Chondrocyte (in vitro differentiated cells): ENCODE measurements at places on chromosomes 12 and 14.

DNA sequence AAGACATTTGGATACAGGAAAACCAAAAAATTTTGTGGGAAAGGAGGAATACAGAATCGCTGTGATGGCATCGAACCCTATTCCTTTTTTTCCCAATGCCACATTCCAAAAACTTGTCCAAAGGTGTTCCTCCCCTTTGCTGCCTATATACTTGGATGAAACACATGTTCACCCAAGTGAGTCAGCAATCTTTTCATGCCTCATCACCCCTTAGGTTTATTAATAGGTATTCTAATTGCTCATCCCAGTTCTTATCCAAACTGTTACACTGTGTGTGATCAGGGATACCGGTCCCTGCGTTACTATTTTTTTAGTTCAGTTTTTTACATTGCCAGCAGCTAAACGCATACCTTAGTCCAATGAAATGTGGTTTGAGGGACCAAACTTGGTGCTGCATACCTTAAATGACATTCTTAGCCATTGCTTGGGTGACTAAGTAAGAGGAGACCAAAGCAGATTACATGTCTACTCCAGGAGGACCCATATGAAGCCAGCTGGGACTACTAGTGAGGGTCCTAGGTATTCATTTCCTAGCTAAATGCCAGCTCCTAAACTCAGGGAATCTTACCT, 20.6 kb upstream of the ST8SIA1 start:
- DNase-seq: no peak

DNA sequence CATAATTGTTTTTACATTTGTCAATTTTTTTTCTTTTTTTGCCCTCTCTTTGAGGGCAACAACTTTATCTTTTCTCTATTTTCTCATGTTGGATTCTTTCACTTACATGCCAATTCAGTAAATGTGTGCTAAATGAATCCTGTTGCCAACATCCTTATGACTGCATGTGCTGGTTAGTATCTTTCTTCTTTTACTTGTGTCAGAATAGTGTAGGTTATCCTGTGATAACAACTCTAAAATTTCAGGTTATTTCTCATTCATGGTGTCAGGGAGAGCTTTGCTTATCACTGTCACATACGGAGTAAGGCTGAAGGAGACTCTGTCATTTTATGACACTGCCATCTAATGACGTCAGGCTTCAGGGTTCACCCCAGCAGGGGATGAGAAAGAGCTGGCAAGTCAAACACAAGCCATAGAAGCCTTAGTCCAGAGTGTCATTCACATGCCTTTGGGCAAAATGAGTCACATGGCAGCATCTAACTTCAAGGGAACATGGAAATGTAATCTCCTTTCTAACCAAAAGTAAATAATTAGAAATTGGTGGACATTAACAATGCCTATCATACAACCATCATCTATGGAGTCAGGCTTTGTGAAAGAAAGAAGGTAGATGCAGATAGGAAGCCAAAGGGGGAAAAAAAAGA, 242.5 kb upstream of the ATP2B1 start:
- DNase-seq: no peak

DNA sequence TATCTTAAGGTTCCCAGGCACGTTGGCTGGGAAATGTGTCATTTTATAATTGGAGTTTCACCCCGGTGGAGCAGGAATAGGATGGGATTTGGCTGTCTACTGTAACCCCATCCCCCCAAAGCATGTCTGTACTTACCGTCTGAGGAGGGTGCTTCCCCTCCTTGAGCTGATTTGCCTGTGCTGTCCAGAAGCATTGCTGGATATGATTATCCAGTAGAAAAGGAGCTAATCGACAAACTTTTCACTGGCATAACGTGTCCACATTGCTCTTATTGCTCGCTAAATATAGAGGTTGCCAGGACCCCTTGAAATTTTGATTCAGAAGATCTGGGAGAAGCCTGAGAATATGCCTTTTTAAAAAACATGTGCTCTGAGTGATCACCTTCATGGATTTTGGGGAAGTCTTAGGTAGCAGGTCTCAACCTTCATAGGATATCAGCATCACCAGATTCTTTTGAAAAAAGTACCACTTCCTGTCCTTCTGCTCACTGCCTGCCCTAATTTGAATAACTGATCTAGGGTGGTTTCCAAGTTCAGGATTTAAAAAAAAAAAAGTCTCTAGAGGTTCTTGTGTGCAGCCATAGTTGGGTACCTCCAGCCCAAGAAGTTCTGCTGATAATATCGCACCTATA, 80.4 kb upstream of the KCNA1 start:
- DNase-seq: no peak

GRCh38 chr12:109716092-109716479, 2.5 kb downstream of the FAM222A start:
- no peak for DNase-seq
